ENCODE measurements at places on chromosomes 6 and 20. TPM values are rescaled to one million over a fixed set of nuclear protein-coding genes. Genes with fewer than 3 reads are reported as not detected.
A peak's percentile ranks its signal among the peaks of the same experiment; 100 is the strongest.

MEP1A gene
- not detected for total RNA-seq

HDGFL1 gene
- not detected for total RNA-seq

NKX2-4 gene
- total RNA-seq: not detected

DNA sequence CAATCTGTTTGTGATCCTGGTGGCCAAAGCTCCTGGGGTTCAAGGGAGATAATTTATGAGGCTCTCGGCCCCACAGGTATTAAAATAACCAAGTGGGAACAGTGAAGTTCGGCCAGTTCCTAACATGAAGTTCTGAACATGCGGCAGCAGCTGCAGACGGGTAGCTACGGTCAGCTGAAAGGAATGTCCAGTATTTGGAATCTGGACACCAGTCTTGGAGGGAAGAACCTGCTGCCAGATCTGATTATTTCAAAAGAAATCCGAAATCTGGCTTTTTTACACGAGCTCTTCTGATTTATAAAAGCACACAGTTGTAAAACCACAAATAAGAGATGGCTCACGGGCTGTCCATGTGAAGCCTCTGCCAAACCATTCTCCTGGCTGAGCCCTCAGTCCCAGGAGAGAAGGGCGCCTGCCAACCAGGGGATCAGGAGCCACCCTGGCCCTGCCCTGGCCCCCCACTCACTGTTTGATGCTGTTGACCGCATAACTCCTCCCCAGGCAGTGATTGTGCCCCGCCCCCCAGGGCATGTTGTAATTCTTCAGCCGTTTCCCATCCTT is 28.2 kb upstream of the KCNB1 start:
- peak; percentile 94 for DNase-seq

DNA sequence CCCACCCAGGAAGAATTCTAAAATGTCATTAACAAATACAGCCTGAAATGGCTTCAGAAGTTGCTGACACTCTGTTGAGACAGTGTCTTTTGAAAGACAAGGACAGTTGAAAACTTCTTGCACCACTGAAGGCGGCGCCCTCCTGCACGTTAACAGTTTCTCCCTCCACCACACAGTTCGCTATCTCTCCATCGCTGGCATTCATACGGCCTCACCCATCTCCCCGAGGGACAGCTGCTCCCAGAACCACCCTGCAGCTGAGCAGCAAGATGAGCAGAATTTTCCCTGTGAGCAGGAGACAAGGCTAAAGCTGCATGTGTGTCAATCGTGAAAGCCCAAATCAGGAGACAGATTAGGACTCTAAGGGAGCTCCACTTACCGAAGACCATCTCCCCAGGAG is 113.3 kb downstream of the LY86 start:
- no peak for DNase-seq

DNA sequence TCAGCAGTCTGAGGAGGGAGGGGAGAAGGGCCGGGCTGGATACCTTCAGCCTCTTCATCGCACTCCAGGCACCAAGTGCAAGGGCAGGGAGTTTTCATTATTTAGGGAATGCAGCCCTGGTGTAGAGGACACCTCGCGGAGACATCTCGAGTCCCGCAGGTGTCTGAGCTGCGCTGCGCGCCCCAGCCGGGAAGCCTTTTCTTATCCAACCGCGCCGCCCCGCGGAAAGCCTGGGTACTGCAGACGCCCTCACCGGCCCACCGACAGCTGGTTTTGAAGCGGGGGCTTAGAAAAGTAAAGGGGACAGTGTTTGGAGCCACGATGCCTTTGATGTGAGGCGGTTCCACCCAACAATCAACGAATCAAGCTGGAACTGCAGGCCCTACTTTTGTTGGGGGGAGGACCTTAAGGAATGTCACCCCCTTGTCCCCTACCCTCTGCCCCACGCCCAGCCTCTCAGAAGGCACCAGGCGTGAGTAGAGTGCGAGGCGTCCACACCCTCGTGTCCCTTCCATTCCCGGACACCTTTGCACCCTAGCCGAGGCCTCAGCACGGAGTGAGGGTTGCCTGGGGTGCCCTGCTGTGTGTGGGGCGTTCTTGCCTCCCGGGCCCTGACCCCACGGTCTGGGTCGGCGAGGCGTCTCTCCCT is 8.6 kb downstream of the NKX2-2 start:
- no peak for DNase-seq

SLC17A4 gene
- not detected for total RNA-seq

GRCh38 chr20:54643761-54644160 is 168.4 kb downstream of the DOK5 start:
- peak; percentile 90 for DNase-seq

BMP7 gene
- total RNA-seq: 15.3 TPM

CLPSL1 gene
- total RNA-seq: not detected

DTD1 gene
- total RNA-seq: 40.5 TPM

GRCh38 chr6:158558415-158559306 is 1.2 kb upstream of the TMEM181 start:
- DNase-seq: no peak

ASIP gene
- total RNA-seq: not detected

LRRC73 gene
- total RNA-seq: 0.31 TPM

DNA sequence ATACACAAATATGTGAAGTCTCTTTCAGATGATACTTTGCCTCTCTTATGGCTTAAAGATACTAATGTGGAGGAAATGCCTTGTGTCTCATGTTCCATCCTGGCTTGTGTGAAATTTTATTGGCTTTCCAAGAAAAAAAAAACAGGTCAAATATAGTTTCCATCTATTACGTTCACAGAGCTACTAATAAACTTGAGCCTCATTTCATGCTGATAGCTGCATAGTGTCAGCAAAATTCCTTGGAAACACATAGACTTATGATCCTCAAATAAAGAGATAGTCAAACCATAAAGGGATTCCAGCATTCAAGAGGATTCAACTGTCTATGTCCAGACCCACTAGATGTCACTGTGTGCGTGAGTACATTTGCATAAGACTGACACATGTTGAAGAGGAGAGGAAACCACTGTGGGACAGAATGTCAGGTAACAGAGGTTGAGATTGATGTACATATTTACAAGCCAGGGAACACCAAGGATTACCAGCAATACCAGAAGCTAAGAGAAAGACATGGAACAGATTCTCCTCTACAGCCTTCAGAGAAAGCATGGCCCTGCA is 266.6 kb downstream of the COL12A1 start:
- no peak for DNase-seq

DNA sequence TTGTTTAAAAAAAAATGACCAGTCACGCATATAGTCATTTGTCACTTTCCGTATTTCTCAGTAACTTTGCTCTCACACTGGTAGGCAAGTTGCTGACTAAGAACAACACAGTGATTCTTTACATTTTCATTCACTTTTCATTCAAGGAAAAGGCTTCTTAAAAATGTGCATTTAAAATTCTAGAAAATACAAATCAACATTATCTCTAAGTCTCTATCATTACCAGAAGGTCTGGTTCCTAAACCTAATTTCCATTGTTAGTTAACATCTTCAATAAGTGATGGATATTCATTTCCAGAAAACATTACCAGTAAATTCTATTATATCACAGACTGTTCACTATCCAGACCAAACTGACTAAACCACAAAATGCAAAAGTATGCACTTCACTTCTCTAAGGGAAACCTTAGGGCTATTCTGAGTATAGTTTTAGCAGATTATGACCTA is 115.3 kb downstream of the AHI1 start:
- DNase-seq: peak; percentile 11

LST1 gene
- not detected for total RNA-seq
